Cardiac muscle cell (in vitro differentiated cells and primary cell): ENCODE measurements at places on chromosomes 16 and 17. TPM values are rescaled to one million over a fixed set of nuclear protein-coding genes. Genes with fewer than 3 reads are reported as not detected.

GRCh38 chr16:70688246-70688742 is 2.4 kb upstream of the MTSS2 start:
- DNase-seq = peak; percentile 68

DNA sequence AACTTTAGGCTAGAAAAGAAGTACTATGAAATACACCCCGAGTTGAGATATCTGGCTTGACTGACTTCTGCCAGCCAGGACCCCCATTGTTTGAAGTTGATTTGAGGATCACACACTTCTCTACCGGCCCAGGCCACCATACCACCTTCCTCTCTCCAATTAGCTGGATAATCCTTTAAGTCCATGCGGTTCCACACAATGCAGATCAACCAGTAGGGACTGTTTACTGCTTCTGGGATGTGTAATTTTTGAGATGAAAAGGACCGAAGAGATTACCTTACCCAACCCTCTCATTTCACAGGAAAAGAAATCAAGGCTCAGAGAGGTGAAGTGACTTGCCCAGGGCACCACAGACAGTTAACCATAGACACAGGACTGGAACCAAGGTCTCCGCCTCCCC is 20.5 kb downstream of the ERN1 start:
- DNase-seq = no peak

DNA sequence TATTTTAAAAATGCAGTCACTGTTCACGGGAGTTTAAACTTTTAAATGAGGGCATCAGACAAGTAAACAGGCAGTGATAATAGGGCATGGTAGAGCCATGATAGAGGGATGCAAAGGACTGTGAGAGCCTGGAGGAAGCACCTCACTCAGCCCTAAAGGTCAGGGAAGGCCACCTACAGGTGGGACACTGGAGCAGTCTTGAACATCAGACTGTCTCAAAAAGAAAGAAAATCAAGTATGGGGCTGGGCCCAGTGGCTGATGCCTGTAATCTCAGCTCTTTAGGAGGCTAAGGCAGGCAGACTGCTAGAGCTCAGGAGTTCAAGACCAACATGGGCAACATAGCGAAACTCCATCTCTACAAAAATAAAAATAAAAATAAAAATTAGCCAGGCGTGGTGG is 31.0 kb upstream of the DHRS7B start:
- no peak for DNase-seq

PGAP6 gene
- 135 and 167 TPM in 2 replicates for total RNA-seq

AANAT gene
- 0.28 and 0.33 TPM in 2 replicates for total RNA-seq
